EH (cell line): ENCODE measurements at places on chromosomes 2 and 18.

DNA sequence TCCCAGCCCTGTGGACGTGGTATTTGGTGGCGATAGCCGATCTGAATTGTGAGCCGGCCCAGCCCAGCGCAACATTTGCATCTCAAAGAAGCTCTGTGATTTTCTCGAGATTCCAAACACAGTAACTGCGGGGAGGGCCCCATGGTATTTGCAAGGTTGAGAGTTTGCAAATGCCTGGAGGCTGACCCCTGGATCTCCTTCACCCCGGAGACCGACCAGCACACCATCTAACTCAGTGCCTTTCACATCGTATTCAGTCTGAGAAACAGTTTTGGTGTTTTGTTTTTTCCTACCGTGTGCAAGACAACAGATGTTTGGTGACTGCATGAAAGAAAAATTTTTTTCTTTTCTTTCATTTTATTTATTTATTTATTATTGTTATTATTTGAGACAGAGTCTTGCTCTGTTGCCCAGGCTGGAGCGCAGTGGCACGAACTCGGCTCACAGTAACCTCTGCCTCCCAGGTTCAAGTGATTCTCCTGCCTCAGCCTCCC is 40.3 kb downstream of the MYCN start:
- no peak for DNase-seq

DNA sequence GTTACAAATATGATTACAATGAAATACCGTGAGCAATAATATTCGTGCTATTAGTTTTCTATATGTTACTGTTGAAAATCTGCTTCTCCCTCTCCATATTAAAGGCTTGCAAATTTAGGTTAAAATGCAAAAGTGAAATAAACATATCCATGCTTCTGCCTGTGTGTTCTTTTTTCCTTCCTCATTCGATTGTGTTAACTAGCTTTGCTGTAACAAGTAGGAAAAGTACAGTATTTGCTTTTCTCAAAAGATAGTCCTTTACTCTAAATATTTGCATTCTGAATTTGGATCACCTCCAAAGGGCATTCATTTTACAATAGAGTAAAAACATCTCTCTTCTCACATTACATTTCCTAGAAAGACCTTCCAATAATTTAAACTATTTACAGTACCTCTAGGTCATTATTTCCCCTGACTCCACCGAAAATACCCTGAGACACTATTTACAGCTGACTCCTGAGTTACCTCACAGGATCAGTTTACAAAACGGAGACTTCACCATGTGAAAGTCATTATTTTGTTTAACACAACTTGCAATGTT is 835.0 kb upstream of the FANCL start:
- no peak for DNase-seq

DNA sequence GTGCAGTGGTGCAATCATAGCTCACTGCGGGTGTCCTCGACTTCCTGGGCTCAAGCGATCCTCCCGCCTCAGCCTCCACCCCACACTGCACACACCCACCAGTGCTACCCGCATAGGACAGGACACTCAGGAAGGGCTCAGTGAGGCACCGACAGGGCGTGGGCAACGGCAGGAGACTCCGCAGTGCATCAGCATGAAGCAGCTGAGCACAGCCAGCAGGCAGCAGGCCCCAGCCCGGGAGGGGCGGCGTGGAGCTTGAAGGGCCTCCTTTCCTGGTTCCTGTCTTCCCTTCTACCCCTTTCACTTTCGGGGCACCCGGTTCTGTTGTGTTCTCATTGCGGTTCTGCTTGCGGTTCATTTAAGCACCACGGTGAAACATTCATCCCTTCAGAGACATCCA is 89.8 kb downstream of the ZNF516 start:
- no peak for DNase-seq

- no peak for DNase-seq
Measured at GRCh38 chr2:67142071-67142470, 255.1 kb upstream of the ETAA1 start.

DNA sequence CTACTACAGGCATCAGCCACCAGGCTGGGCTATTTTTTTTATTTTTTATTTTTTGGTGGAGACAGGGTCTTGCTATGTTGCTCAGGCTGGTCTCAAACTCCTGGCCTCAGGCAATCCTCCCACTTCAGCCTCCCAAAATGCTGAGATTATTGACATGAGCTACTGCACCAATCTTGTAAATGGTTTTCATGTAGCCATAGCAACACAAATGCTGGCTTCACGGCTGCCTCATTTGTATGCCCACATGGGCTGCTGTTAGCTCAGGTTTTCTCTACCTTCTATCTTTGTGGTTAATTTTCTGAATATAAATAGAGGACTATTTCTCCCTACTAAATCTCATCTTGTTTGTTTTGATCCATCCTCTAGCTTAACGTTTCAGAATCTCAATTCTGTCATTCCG is 58.2 kb downstream of the PLEKHM3 start:
- no peak for DNase-seq

- no peak for DNase-seq
Measured at GRCh38 chr18:56910967-56911366, 235.9 kb upstream of the BOD1L2 start.

DNA sequence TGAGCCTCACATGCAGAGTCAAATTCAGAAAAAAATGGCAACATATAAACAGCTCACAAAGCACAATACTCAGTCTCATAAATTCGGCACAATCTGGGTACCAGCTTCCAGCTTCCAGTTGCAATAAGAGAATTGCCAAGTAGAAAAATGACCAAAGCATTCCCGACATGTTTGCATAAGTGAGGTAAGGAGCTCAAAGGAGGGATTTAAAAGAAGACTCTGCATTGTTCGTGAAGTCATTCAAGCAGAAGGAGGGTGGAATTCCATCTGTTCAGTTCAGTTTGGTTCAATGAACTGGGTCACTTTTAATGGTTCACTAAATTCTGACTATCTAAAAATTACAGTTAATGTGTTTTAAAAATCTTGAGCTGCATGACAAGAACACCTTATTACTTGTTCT is 106.7 kb upstream of the KLHL14 start:
- no peak for DNase-seq

DNA sequence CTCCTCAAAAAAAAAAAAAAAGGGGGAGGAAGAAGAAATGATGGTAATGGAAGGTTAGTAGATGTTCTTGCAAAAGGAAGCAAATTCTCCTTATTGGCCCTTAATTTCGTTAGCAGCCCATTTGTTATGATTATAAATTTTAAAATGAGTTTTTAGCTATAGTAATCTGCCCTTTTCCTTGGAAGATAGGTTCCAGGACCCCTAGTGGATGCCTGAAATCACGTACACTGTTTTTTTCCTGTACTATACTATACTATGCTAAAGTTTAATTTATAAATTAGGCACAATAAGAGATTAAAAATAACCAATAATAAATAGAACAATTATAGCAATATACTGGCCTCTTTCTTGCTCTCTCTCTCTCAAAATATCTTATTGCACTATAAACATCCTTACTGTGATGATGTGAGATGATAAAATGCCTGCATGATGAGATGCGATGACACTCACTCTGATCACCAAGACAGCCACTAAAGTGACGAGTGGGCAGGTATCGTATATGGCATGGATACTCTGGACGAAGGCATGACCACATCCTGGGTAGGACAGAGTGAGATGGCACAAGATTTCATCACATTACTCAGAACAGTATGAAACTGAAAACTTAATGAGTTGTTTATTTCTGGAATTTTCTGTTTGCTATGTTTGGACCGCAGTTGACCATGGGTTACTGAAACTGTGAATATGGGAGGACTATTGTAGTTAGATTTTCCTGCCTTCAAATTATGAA is 87.2 kb downstream of the KCTD18 start:
- peak; percentile 65 for DNase-seq

DNA sequence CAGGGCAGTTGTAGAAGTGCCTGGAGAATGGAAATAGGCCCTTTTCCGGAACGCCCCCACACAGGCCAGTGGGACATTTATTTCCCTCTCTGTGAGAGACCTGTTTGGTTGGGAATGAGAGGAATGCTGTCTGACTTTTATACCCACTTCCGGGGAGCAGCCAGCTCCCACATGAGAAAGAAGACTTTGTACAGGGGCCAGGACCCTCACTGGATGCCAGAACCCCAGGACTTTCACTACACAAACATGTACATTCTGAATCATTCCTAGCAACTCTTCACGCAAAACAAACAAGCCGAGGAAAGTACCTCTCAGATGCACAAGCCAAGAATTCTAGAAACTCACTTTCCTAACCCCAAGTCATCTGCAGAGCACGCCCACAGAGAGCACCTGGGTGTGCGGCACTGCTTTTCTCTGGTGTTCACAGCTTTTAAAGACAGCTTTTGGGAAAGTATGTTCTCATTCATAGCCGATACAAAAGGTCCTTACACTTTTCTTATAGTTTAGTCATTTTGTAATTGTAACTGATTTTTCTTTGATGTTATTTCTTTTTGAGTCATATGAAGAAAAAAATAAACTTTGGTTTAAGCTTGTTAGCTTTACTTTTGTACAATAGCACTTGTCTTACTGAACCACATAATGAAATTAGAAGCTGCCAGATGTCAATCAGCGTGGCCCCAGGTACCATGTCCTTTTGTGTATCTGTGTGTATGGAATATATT is 856.1 kb upstream of the ID2 start:
- DNase-seq, result no peak

DNA sequence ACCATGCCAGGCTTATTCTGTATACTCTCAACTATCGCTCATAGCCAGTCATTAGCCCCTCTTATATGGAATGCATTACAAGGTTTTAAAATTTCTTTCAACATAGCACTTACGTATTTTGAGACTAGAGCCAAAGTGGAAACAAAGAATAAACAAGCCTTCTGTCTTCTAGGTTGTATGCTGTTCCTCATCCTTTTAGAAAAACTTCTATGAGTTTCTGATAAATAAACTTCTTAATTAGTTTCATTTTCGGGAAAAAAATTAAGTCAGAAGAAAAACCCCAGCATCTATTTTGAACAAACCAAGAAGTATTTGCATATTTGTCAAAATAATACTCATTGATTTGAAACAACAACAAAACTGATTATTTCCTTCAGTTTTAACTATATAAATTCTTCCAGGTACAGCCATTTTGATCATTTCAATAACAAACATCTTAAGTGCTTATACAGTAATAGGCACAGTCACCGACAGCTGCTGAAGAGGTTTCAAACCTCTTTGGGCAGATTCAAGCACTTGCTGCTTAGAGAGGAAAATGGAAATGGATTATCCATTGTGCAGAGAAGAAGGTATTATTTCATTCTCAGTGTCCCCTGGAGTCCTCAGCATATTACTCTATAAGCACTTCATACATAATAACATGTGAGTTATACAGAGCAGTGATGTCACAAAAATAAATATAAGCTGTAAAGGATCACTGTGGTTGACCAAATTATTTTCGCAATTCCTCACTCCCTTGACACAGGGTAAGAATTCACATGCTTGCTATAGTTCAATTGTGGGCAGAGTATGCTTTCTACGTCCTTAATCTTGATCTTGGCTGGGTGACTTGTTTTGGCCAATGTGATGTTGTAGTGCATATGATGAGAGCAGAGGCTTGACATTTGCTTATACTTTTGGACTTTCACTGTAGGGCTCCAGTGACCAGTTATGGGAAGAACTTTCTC is 833.8 kb downstream of the TRIB2 start:
- no peak for DNase-seq

GRCh38 chr2:25491003-25491696 is 149.4 kb upstream of the DNMT3A start:
- DNase-seq, result peak; percentile 24

GRCh38 chr2:138113871-138114525 is 149.7 kb downstream of the HNMT start:
- DNase-seq, result peak; percentile 20

- no peak for DNase-seq
Measured at GRCh38 chr2:1881502-1881901, 137.2 kb upstream of the PXDN start.

- no peak for DNase-seq
Measured at GRCh38 chr18:35653392-35654135, 72.0 kb downstream of the GALNT1 start.

GRCh38 chr2:54880428-54880827 is 157.0 kb downstream of the EML6 start:
- no peak for DNase-seq

DNA sequence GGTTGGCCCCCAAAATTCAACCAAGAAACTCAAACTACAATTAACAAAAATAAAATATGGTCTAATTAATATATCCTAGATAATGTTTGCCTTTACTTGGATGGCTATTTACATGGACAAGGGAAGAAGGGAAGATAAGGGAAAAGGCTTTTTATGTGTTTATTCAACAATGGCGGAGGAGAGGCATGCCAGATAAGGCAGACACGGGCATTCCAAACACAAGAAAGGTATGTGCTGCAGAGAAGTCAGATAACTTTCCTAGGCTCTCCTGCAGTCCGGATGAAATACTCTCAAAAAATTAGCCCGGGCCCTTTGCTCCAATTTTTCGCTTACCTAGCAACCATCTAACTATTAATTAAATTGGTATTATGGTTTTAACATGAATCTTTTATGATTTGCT is 5.1 kb upstream of the TTR start:
- DNase-seq, result no peak

DNA sequence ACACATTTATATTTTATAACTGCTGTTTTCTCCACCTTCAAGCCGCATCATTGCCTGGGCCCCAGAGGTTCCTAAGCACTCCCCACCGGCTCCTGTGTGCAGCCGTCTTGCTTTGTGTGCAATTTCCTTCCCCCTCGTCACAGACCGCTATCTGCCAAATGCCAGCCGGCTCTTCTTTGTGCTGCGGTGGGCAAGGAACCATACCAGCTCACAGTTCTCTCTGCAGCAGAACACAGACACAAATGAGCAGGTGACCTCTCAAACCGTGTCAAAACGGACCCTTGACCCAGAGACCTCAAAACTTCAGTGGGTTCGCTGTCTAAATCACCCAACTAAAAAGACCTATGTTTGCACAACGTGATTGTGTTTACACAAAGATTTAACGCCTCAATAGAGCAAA is 58.2 kb downstream of the KLF7 start:
- DNase-seq, result no peak

GRCh38 chr18:73780218-73780617 is 367.4 kb downstream of the FBXO15 start:
- DNase-seq, result no peak

DNA sequence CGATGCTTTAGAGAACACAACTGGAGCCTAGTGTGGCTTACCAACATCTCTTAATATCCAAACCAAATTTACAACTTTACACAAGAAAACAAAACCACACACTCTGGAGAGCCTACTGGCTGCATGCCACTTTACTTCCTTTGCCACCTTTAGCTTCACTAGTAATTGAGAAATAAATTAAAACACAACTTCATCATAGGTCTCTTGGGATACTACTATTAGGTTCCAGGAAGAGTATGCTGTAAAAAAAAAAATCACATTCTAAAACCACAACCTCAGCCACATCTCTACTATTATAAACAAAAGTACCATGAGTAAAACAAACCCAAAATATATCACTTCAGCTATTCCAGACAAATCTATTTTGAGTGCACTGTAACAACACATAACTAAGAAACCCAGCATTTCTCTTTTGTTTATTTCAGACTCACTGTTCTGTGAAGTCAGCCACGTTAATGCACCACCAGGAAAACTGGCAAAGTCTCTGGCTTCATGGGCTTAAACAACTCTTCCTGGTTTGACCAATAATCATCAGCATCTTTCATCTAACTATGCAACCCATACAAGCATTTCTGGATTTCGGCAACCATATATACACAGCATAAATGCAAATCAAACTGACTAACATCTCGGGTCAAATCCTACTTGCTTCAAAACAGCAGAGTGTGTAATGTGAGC is 59.1 kb downstream of the REV1 start:
- DNase-seq, result peak; percentile 82
